ENCODE measurements at places on chromosomes 7 and 10.

GRCh38 chr7:78284945-78285344, 486.4 kb downstream of the PHTF2 start:
- DNase-seq = peak; percentile 55

DNA sequence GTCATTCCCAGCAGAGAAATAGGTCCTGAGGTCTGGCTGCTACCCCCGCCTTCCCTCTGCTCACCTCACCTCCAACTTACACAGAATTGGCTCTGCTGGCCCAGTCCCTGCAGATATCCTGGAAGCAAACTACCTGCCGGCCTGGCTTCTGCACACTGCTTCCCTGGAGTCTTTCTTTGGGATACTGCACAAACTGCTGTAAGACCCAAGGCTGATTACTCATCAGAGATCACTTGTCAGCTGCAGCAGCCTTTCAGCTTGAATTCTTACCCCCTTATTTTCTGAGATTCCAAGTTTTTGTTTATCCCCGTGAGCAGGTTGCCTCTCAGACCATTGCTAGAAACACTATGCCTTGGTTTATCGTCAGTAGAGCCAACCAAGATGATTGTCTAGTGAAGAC, 426.4 kb downstream of the PHTF2 start:
- DNase-seq = no peak

DNA sequence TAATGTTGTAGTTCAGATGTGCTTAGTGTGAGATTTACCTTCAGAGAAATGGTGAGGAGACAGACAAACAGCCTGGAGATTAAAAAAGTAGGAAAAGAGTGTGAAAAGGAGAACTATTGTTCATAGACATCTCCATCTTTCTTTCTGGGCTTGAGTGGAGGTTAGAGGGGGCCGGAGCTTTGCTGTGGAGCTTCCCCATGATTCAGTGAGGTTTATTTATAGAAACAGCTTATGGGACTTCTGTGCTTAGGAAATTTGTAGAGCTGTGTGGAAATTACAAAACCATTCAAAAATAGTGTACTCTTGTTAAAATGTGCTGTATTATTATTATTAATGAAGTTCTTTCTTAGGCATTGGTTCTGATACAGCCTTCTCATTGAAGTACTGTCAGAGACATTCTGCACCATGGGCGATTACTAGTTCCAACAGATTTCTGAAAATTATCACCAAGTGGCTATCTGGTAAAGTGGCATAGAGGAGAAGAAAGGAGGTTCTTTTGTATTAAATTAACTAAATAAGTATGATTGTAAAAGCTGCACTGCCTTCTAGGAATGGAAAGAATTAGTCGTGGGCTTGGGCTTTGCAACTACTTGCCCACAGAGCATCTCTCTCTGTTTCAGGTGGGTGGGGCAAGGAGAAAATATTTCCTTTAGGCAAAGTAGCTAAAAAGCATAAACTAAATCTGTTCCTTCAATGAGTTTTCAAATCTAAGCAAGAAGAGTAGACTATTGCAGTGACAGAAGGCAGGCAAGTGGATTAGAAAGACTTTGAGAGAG, 8.7 kb upstream of the TCAF1 start:
- DNase-seq = no peak

GRCh38 chr7:129522088-129522970, 20.0 kb downstream of the SMKR1 start:
- DNase-seq = no peak

DNA sequence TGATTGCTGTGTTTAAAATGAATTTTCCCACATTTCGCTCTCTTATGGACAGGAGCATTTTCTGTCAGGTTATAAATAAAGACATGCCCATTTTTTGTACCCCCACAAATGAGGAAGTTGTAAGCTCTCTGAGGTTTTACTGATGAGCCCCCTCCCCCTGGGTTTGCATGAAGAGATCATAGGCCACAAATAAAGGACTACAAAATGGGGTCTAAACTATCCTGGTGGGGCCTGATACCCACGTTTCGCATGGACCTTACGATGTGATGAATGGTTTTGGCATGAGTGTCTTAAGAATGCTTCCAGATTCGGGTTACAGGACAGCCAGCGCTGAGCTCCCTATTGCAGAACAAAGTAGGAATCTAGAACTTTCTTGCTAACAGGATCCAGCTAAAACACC, 5.8 kb downstream of the IKZF1 start:
- DNase-seq = no peak
